ENCODE measurements at places on chromosomes 6 and 20.

GRCh38 chr6:145802141-145802540 is 12.5 kb downstream of the FBXO30 start:
- no peak for DNase-seq

GRCh38 chr20:52160621-52161204 is 30.9 kb downstream of the ZFP64 start:
- no peak for DNase-seq

DNA sequence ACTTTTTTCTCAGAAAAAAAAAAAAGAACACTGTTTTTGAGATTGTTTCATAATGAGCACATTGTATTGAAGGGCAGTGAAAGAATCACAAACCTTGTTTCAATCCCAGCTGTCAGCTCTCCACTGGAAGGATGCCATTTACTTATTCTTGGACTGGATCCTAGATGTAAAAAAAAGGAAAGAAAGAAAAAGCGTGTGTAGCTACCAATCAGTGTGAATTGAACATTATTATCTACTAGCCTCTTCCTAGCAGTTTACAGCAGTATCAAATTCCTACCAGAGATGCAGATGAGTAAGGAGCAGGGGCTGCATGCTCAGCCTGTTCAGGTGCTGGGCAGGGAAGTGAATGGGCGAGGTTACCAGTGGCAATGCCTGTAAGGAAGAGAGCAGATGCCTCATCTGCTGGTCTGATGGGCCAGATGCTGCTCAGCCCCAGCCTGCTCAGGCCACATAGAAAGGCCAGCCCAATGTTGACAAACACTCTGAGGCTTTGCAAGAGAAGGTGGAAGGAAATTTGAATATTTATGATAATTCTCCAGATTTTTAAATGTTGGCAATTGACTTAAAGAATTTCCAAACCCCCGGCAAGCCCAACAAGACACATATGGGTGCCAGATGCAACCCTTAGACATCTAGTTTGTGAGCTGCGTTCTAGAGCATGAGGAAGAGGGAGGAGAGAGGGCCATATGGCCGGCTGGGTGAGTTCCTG is 189.5 kb downstream of the IBTK start:
- DNase-seq: no peak

- no peak for DNase-seq
Observed at GRCh38 chr6:25868436-25869183, 5.4 kb downstream of the SLC17A3 start.

DNA sequence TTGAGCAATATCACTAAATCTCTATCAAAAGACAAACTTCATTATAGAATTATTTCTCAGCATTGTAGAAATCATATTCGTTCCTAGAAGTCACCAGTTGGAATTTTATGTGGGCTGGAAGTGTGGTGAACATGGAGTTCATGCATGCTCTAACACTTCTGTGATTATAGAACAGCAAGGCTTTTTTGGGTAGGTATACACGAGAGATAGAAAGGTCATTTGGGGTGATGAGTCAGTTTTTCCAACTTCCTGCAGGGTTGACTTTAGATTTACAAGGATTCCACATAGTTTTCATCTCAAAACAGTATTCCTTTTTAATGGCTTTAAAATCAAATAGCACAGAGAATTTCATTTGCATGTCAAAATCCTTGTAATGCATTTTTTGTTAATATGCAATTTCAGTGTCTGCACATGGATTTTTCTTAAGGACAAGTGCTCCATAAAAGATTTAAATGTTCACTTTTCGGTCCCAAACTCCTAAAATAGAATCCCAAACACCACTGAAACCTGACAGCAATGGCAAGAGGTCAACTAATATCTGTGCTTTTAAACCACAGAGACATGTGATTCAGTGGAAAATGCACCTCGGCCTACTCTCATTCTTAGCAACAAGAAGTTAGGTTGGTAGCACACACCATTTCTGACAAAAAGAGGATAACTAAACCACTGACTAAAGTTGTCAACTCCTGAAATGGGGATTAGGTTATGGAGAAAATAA is 211.0 kb downstream of the MOXD1 start:
- DNase-seq: no peak

- no peak for DNase-seq
Observed at GRCh38 chr6:113313841-113314240, 543.3 kb upstream of the MARCKS start.

GRCh38 chr6:25202504-25202903 is 76.7 kb upstream of the CARMIL1 start:
- DNase-seq: no peak

- no peak for DNase-seq
Observed at GRCh38 chr6:117992856-117993255, 85.8 kb downstream of the SLC35F1 start.

DNA sequence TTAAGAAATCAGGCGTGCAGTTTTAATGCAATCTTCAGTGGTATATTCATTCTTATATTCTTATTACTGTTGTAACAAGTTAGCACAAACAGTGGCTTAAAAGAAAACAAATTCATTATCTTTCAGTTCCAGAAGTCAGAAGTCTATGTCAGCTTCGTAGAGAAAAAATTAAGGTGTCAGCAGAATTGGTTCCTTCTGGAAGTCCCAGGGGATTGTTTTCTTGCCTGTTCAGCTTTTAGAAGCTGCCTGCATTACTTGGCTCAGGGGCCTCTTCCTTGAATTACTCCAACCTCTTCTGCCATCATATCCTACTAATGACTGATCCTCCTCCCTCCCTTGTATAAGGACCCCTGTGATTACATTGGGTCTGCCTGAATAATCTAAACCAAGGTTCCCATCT is 243.9 kb downstream of the ZNF217 start:
- no peak for DNase-seq

- no peak for DNase-seq
Observed at GRCh38 chr6:6905961-6906518, 201.7 kb upstream of the RREB1 start.

DNA sequence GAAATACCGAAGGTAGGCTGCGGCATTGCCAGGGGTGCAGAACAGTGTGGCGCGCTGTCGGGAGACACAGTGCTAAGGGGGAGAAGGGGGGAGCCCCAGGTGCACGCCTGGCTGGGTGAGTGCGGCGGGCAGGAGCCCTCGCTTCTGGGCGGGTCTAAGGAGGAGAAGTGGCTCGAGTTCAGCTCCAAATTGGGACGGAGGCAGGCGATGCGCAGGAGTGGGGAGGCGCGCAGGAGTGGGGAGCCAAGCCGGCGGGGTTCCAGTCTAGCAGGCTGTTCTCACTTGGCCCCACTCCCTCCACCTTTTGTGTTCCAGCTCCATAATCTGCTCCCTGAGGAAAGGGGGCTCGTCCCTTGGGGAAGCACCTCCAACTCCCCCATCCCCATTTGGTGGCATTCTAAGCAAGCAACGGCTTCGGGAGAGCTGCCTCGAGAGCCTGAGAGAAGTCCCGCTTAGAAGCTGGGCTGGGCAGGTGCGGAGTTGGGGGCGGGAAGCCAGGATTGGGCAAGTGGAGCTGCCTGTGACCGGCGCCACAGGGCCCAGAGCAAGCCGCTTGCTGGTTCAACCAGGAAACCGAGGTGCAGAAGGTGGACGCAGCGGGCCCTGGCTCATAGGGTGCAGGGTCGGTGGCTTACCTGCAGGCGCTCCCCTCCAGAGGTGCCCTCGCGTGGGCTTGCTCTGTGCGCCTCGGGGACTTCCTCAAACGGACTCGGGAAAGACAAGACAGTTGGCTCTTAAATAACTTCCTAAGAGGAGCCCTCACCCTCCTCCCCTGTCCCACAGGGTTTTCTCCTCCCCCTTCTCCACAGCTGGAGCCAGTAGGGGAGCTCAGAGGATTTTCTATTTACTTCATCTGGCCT is at the start of gene F13A1:
Gene F13A1, minus strand, starts transcription at position 711 of the 860 bp plus-strand sequence. CDS start 1,998 bp downstream, outside the sequence.
- DNase-seq: no peak

DNA sequence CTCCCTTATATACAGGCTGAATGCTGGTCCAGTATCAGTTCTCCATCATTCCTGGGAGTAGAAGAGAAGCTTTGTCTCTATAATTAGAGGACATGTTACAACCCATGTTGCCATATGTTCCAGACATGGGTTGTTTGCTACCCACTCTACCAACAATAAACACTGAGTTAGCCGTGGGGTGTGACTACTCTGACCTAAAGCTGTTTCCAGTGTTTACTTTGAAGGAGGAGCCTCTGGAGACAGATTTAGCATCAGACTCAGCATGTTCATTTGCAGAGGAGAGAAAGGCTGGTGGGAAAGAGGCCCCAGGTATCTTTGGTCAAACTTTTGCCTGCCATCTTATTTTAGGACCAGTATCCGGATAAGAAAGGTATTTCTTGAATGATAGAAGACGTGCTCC is 157.9 kb upstream of the SNX9 start:
- DNase-seq: no peak

DNA sequence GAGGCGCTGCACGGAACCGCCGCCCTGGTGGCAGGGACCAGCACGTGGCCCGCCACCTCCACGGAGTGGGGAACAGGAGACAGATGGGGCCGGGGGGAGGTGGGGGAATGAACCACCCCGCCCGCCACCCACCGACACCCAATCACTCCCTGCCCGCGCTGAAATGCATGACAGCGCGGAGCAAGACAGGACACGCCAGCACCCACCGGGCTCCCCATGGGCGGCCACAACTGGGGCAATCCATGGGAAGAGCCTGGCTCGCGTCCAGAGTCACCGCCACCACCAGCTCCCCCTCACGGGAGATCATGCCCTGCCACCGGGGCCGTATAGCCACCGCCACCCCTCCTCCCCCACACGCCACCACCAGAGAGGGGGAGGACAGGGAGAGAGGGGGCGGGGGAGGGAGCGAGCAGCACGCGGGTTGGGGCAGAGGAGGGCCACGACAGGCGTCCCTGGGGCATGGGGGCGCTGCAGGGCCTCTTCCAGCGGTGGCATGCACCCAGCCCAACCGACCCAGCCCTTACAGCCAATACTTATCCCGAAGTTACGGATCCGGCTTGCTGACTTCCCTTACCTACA is 744.3 kb upstream of the DEFB115 start:
- no peak for DNase-seq

GRCh38 chr6:16396497-16397319 is 158.3 kb downstream of the GMPR start:
- no peak for DNase-seq

- no peak for DNase-seq
Observed at GRCh38 chr6:169912266-169913095, 161.1 kb downstream of the ERMARD start.

- DNase-seq: no peak
Observed at GRCh38 chr6:90559931-90560330, 26.9 kb downstream of the MAP3K7 start.

DNA sequence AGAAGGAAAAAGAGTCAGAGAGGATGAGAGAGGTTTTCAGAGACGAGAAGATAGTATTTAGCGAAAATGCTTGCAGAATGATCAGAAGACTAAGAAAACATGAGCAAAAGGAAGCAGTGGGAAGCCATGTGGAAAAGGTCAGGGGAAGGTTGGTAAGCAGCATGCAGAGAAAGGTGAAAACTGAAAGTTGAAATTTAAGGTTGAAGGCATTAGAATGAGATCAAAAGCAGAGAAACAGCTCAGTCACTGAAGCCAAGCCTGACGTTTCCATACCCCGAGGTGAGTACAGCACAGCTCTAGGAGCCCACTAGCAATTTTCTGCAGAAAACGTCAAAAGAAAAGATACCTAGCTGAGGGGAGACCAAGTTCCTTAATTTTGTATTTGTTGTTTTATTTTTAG is 19.1 kb upstream of the TFB1M start:
- DNase-seq: no peak

- DNase-seq: no peak
Observed at GRCh38 chr6:132401618-132402285, 477 bp upstream of the MOXD1 start.

- peak; percentile 53 for DNase-seq
Observed at GRCh38 chr20:5714261-5715041, 35.8 kb upstream of the SHLD1 start.

All from stimulated activated CD8-positive, alpha-beta memory T cell treated with anti-CD3 and anti-CD28 coated beads, Interleukin-2, amount 100 ng/mL, for 1 hour (primary cell).